Fibroblast of skin of right quadriceps (primary cell): ENCODE measurements at places on chromosomes 1 and 21.

GRCh38 chr1:29062157-29062942, 61.4 kb downstream of the TMEM200B start:
- DNase-seq, result no peak

DNA sequence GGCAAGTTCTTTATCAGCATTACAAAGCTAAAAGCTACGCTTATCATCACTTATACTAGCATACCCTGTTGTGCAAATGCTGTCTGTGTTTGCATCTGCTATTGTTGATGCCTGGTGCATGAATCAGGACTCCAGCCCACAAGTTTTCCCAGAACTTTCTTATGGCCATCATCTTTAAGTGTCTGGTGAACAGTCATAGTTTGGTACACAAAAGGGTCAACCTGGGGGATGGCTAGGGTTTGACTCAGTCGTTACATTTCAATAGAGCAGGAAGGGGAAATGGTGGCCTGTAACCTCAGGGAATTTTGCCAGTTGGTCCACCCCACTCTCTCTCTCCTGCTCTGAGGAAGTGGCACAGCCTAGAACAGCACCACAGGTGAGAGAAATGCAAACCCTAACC, 35.4 kb downstream of the SELL start:
- peak; percentile 6 for DNase-seq

GRCh38 chr1:176854758-176855745, 309.5 kb downstream of the ASTN1 start:
- no peak for DNase-seq

DNA sequence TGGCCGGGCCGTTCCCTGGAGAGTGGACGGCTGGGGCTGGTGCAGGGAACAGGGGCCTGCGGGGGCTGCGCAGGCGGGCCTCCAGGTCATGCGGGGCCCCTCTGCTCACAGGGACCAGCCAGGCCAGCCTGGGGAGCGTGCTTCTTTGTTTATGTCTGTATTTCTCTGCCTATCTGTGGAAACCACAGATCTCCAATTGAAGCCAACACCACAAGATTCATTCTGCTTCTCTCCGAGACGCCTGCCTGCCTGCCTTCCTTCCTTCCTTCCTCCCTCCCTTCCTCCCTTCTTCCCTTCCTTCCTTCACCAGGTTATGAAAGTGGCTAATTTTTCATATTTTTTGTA, 39.9 kb upstream of the HMGN1 start:
- DNase-seq, result no peak

DNA sequence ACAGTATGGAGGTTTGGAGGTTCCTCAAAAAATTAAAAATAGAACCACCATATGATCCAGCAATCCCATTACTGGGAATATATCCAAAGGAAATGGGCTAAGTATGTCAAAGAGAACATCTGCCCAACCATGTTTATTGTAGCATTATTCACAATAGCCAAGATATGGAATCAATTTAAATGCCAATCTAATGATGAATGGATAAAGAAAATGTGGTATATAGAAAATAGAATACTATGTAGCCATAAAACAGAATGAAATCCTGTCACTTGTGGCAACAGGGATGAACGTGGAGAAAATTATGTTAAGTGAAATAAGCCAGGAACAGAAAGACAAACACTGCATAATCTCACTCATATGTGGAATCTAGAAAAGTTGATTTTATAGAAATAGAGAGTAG, 201.7 kb upstream of the AJAP1 start:
- peak; percentile 18 for DNase-seq

DNA sequence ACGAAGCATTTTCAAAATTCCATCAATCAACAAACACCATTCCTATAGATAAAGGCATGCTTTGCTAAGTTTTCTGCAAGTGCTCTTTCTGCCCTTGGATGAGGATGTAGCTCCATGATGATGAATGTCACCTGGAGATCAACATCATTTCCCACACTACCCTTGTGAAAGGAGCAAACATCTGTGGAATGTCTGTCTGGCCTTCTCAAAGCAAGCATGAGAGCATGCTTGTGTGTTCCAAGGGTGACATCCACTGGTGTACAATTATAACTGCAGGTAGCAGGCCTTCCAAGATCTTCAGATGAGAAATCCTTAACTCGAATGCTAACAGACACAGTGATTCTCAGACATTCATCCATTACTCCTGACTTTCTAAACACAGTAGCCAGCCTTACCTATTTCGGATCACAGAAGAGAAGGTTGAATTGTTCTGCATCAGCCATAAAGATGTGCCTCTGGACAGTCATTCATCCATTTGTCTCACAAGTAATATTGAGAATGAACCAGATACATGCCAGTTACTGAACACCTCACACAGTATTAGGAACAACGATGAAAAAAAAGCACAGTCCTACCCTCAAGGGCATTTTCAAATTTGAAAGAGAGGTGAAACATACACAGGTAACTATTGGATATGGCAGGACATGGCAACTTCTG, 162.4 kb downstream of the TPR start:
- DNase-seq, result peak; percentile 92

- peak; percentile 92 for DNase-seq
Observed at GRCh38 chr1:161733526-161733925, 12.2 kb downstream of the FCRLB start.

DNA sequence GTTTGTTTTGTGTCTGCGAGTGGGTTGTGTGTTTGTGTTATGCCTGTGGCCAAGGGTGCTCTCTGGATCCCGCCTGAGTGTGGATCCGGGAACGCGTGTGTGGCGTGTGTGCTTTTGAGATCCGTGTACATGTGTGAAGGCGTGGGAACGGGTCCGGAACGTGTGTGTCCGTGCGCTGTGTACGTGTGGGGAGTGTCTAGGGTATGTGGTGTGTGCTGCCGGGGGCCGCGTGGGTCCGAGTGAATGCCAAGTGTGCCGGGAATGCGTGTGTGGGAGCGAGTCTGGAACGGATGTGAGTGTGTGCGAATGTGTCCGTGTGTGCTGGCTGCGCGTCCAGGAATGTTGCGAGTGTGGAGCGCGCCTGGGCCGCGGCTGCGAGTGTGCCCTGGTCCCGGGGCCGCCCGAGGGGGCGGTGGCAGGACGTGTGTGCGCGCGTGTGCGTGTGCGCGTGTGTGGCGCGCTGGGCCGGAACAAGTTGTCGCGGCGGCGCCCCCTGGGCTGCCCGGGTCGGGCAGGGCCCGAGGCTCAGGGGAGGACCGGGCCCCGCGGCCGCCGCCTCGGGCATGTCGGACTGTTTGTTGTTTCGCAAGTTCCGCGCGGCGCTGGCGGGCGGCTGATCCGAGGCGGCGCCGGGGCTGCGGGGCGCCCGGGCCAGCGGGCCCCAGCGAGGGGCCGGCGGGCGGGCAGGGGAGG, 953 bp downstream of the PTPRU start:
- DNase-seq, result peak; percentile 63

DNA sequence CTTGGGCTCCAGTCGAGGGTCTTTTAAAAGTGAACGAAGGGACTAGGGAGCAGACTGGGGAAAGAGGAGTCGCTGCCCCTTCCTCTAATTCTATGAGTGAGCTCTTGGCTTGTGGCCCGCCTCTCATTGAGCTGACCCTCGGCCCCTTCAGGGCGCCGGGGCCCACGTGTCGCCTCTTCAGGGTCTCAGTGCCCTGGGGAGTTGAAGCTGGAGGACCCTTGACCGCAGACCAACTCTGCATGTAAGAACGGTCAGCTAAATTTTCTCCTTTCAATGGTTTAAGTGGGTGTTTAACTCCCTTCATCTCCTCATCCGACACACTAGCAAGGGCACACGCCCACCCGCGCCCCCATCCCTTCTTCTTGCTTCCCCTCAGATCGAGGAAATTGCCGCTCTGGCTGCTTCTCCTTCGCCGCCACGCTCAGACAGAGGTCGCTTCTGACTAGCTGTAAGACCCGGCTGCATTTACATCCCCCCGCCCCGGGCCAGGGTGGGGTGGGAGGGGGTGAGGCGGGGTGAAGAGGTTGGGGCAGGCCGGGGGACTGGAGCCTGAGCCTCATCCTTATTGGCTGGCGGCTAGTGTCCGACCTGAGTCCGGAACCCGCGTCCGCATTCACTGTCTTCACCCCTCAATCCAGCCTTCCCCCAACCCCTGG, 10.9 kb downstream of the NR5A2 start:
- DNase-seq, result no peak

DNA sequence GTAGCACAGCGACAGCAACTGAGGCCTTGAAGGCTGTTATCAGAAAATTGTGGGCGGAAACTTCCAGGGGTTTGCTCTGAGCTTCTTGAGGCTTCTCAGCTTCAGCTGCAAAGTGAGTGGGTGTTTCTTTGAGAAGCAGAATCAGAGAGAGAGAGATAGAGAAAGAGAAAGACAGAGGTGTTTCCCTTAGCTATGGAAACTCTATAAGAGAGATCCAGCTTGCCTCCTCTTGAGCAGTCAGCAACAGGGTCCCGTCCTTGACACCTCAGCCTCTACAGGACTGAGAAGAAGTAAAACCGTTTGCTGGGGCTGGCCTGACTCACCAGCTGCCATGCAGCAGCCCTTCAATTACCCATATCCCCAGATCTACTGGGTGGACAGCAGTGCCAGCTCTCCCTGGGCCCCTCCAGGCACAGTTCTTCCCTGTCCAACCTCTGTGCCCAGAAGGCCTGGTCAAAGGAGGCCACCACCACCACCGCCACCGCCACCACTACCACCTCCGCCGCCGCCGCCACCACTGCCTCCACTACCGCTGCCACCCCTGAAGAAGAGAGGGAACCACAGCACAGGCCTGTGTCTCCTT, at the start of gene FASLG:
Gene FASLG (plus strand): TSS at position 233 of the 583 bp plus-strand sequence. CDS start 99 bp downstream, at position 332.
- DNase-seq, result no peak

DNA sequence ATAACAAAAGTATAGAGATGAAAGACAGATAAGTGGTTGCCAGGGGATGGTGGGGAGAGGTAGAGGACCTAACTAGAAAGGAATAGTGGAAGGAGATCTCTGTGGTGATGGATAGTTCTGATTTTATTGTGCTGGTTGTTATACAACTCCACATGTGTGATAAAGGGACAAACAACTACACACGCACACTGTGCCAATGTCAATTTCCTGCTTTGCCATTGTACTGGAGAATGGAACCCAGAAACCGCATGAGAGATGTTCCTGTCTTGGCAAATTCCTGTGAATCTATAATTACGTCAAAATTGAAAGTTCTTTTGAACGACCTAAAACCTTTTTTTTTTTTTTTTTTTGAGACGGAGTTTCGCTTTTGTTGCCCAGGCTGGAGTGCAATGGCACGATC, 11.0 kb downstream of the TNFRSF9 start:
- DNase-seq, result no peak

DNA sequence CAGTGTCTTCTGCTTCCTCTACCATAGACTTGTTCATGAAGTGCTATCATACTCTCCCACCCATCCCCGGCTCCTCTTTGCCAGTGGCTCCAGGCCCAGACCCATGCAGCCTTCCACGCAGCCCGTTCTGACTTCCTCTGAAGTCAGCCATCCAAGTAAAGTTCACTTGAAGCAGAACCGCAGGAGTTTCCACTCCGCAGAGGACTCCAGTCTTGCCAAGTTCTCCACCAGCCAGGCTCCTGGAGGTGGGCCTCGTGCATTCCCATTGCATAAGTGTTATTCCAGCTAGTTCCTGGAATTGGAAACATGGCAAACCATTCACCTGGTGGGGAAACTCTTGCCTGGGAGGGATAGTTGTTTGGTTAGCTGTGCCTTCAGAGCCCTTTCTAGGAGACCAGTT, 185.1 kb downstream of the PLPP3 start:
- no peak for DNase-seq

DNA sequence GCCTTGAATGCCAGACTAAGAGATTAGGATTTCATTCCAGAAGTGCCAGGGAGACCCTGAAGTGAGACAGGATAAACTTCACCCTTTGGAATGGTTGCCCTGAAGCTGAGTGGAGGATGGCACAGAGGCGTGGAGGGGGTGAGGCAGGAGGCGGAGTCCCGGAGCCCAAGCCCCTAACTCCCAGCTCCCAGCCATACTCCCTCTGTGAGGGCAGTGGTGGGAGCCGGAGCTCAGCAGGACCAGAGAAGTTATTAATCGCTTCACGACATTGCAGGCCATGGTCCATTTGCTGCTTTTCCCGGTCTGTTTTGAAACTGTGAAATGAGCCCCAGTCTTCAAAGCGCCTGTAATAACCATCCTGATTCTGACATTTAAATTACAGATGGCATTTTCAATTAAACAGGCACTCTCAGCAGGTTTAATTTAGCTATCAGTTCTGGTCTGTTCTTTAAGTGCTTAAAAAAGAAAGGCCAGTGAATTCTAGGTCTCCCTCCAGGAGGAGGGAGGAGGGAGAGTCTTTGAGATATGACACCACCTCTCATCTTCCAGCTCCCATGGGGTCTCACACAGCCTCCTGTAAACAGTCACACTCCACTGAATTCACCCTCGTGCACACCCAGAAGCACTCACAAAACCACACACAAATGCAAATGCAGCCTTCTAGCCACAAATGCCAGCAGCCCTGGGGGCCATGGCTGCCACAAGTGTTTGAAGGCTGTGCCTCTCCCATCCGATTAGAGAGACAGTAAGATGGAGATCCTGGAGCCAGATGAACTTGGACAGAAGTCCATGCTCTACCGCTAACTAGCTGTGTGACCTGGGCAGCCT, 19.6 kb downstream of the FBXO2 start:
- no peak for DNase-seq

- DNase-seq, result no peak
Observed at GRCh38 chr1:220166853-220167252, 72.9 kb downstream of the IARS2 start.

DNA sequence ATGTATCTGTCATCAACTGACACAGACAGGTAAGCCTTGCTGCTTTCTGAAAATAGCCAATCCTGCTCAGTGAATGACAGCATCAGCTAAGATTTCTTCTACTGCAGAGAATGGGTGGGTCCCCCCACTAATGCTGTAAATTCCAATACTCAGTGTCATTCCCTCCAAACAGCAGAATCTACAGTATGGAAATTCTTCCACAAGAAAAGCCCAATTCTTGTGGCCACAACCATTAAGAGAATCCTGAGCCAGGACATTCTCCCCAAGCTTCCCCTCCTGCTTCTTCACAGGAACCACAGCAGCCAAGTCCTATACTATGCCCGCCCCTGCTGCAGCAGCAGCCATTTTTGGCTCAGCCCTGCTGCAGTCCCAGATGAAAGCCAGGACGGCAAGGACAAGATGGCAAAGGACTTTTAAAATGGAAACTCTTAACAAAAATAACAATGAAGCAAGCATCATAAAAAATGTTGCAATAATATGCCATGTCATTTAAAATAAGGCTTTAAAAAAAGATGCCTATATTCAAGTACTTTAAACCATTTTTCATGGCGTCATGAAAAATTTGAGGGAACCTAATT, 26.8 kb downstream of the EIF4G3 start:
- peak; percentile 98 for DNase-seq

- no peak for DNase-seq
Observed at GRCh38 chr1:77068013-77068412, 151.2 kb downstream of the PIGK start.

- DNase-seq, result peak; percentile 74
Observed at GRCh38 chr1:208254376-208254775, 10.2 kb upstream of the PLXNA2 start.

DNA sequence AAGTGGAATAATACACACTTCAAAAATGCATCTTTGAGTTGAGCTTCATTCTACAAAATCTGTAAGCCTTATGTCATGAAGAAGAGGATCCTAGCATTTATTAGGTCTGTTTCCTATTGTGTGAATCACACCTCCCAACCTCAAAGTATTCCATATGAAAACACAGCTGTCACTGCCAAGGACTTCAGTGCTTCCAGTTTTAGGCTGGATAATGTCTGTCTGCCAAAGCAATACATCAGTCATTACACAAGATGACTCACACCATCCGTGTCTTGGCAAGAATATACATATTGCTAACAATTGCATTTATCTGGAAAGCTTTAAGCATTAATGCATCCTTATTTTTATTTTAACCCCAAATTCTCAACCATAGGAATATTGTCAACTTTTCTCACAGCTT, 125.7 kb upstream of the TMPRSS15 start:
- peak; percentile 97 for DNase-seq

GRCh38 chr1:47631411-47631995, 193.7 kb downstream of the FOXD2 start:
- DNase-seq, result no peak

- no peak for DNase-seq
Observed at GRCh38 chr1:34587761-34588160, 167.1 kb upstream of the GJB5 start.
